Calu3 (cell line): ENCODE measurements at places on chromosomes 4 and X. TPM values are rescaled to one million over a fixed set of nuclear protein-coding genes. Genes with fewer than 3 reads are reported as not detected.

DNA sequence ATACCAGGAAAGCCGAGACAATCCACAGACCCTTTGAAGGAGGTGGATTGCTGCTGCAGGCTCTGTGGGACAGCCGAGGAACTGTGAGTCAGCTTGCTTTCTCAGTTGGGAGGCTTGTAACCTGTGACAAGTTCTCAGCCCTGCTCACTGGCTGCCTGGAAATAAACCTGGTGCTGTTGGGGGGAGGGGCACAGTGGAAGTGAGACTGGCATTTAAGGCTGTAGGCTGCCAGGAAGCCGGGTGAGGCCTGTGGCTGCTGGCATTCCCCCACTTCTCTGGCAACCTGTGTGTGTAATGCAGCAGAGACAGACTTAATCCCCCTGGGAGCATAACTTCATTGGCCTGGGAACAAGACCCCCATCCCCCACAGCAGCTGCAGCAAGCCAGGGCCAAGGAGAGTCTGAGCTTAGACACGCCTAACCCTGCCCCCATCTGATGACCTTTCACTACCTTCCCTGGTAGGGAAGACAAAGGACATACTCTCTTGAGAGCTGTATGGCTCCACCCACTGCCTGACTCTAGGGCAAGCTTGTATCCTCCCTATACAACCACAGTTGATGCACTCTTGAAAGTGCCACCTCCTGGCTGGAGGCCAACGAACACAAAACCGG lies 64.1 kb downstream of the ALPK1 start:
- H3K27ac ChIP-seq = no peak overlapping the region
- no peak for DNase-seq
- no peak overlapping the region for H3K4me3 ChIP-seq
- H3K27me3 ChIP-seq = no peaks in the 10 kb centered on the region
- no peaks in the 10 kb centered on the region for H3K4me1 ChIP-seq

GRCh38 chr4:83216959-83217683 lies 67.5 kb downstream of the COQ2 start:
- DNase-seq = no peak
- no peak overlapping the region for H3K4me3 ChIP-seq
- H3K27ac ChIP-seq = peak overlapping the region; percentile 40
- peaks cover 18% of the 10 kb centered on the region for H3K4me1 ChIP-seq
- H3K27me3 ChIP-seq = no peaks in the 10 kb centered on the region

- no peaks in the 10 kb centered on the region for H3K36me3 ChIP-seq
- no peaks in the 10 kb centered on the region for H3K27me3 ChIP-seq
- DNase-seq = no peak
- no peak overlapping the region for H3K27ac ChIP-seq
Measured at GRCh38 chr4:111213531-111213930, 590.7 kb upstream of the PITX2 start.

DNA sequence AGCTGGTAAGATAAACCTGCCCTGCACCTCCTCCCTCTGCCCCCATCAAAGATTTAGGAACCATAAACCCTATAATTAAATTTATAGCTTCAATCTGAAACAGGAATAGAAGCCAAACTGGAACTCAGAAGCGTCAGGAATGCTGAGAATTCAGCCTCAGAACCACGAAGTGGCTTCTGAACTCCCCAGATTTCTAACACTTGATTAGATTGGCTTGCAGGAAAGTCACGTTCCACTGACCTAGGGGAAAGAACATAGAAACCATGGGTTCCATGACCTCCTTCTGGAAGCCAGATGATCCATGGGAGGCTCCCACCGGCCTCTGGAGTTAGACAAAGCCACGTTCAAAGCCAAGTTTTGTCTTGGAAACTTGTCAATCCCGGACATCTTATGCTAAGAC lies 356.5 kb downstream of the MID1IP1 start:
- peaks cover 30% of the 10 kb centered on the region for H3K27me3 ChIP-seq
- no peak overlapping the region for H3K27ac ChIP-seq
- H3K4me1 ChIP-seq = peaks cover 33% of the 10 kb centered on the region

DNA sequence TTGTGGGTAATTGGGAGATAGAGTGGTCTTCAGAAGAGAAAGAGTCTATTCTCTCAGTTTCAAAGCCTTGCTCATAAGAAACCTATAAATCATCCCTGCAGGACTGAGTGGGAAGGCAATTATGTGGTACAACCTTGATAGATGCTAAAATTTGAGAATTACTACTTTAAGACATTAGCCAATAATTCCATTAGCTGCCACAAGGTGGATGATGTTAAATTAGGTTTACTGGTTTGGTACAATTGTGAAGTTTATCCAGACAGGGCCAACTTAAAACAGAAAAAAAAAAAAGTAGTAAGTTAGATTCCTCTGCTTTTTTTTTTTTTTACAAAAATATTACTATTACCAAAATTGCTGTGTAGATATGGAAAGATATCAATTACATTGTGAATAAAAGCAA lies 73.2 kb upstream of the AMOT start:
- no peak overlapping the region for H3K27ac ChIP-seq
- H3K4me1 ChIP-seq = no peaks in the 10 kb centered on the region
- H3K4me3 ChIP-seq = no peak overlapping the region
- DNase-seq = no peak
- H3K27me3 ChIP-seq = no peaks in the 10 kb centered on the region
- no peaks in the 10 kb centered on the region for H3K36me3 ChIP-seq

GRCh38 chrX:117989512-117989911 lies 127.1 kb downstream of the KLHL13 start:
- no peak overlapping the region for H3K4me3 ChIP-seq
- peaks cover 5% of the 10 kb centered on the region for H3K36me3 ChIP-seq
- no peak overlapping the region for H3K27ac ChIP-seq
- H3K27me3 ChIP-seq = no peaks in the 10 kb centered on the region
- H3K4me1 ChIP-seq = no peaks in the 10 kb centered on the region

- H3K36me3 ChIP-seq = no peaks in the 10 kb centered on the region
- H3K4me1 ChIP-seq = no peaks in the 10 kb centered on the region
- no peak overlapping the region for H3K27ac ChIP-seq
Measured at GRCh38 chr4:130820448-130820847, 1724.5 kb downstream of the C4orf33 start.

GRCh38 chrX:150036181-150036580 lies 97.9 kb upstream of the EOLA2 start:
- peaks cover 6% of the 10 kb centered on the region for H3K36me3 ChIP-seq
- peak overlapping the region; percentile 51 for H3K4me3 ChIP-seq
- H3K27ac ChIP-seq = peak overlapping the region; percentile 81
- H3K4me1 ChIP-seq = peaks cover 40% of the 10 kb centered on the region
- no peaks in the 10 kb centered on the region for H3K27me3 ChIP-seq
- DNase-seq = peak; percentile 59

- no peaks in the 10 kb centered on the region for H3K27me3 ChIP-seq
- no peaks in the 10 kb centered on the region for H3K36me3 ChIP-seq
- DNase-seq = no peak
- H3K4me3 ChIP-seq = no peak overlapping the region
- H3K4me1 ChIP-seq = no peaks in the 10 kb centered on the region
Measured at GRCh38 chr4:106695501-106696262, 327.1 kb upstream of the GIMD1 start.

DNA sequence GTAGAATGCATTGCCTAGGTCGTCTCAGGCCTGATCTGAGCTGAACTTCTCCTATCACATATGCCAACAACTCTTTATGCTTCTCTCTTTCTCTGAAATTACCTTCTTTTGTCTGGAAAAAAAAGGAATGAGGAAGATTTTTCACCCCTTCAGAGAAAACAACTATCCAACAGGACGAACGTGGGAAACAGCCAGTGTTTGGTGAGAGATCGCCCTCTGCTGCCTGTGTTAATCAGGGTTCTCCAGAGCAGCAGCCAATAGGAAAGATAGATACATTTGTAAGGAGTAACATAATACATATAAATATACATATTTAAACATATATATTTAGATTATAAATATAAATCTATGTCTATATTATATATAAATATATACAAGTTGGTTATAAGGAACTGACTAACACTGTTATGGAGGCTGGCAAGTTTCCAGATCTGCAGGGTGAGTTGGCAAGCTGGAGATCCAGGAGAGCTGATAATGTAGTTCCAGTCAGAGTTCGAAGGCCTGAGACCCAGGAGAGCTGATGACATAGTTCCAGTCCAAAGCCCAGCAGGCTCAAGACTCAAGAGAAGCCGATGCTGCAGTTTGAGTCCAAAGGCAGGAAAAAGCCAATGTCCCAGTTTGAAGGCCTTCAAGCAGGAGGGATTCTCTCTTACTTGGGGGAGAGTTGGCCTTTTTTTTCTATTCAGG lies 13.3 kb downstream of the CETN2 start:
- H3K4me3 ChIP-seq = no peak overlapping the region
- peak; percentile 26 for DNase-seq
- H3K27me3 ChIP-seq = peaks cover 41% of the 10 kb centered on the region

DNA sequence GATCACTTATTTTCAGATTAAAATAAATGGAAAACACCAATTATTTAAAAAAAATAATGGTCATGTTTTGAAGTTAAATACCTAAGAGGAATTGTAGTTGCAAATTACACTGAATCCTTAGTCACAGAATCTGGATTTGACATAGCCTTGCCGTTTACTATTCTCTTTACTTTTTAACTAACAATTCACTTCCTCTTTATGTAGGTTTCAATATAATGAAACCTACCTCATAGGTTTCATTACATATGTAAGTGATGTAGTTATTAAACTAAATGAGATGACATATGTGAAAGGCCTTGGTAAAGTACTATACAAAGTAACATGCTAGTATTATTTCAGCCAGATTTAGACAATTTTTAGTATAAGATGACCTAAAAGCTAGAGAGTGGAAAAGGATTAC lies 6.5 kb downstream of the SPP1 start:
- no peak overlapping the region for H3K4me3 ChIP-seq
- no peak overlapping the region for H3K27ac ChIP-seq
- H3K36me3 ChIP-seq = peaks cover 57% of the 10 kb centered on the region

- peak overlapping the region; percentile 59 for H3K4me3 ChIP-seq
- no peak for DNase-seq
- H3K27ac ChIP-seq = peak overlapping the region; percentile 93
- peaks cover 6% of the 10 kb centered on the region for H3K36me3 ChIP-seq
- H3K4me1 ChIP-seq = peaks cover 49% of the 10 kb centered on the region
Measured at GRCh38 chr4:11495818-11496217, 67.1 kb upstream of the HS3ST1 start.

GRCh38 chr4:80471756-80472155 lies 136.2 kb downstream of the CFAP299 start:
- H3K27me3 ChIP-seq = no peaks in the 10 kb centered on the region
- H3K36me3 ChIP-seq = no peaks in the 10 kb centered on the region
- no peak overlapping the region for H3K4me3 ChIP-seq
- H3K4me1 ChIP-seq = no peaks in the 10 kb centered on the region
- no peak overlapping the region for H3K27ac ChIP-seq

- no peaks in the 10 kb centered on the region for H3K27me3 ChIP-seq
- H3K36me3 ChIP-seq = no peaks in the 10 kb centered on the region
- no peak overlapping the region for H3K4me3 ChIP-seq
- no peaks in the 10 kb centered on the region for H3K4me1 ChIP-seq
- DNase-seq = no peak
Measured at GRCh38 chrX:9293051-9293496, 171.8 kb upstream of the TBL1X start.

GRCh38 chr4:143437937-143438336 lies 75.6 kb upstream of the SMARCA5 start:
- no peaks in the 10 kb centered on the region for H3K4me1 ChIP-seq
- no peak for DNase-seq
- H3K27me3 ChIP-seq = no peaks in the 10 kb centered on the region
- no peaks in the 10 kb centered on the region for H3K36me3 ChIP-seq
- H3K27ac ChIP-seq = no peak overlapping the region

GRCh38 chr4:169120624-169121023 lies 110.6 kb upstream of the CBR4 start:
- H3K4me3 ChIP-seq = no peak overlapping the region
- no peak for DNase-seq
- no peak overlapping the region for H3K27ac ChIP-seq
- H3K27me3 ChIP-seq = no peaks in the 10 kb centered on the region
- H3K36me3 ChIP-seq = peaks cover 53% of the 10 kb centered on the region
- H3K4me1 ChIP-seq = peaks cover 58% of the 10 kb centered on the region

GRCh38 chr4:78610546-78611214 lies 59.1 kb downstream of the ANXA3 start:
- no peaks in the 10 kb centered on the region for H3K27me3 ChIP-seq
- H3K27ac ChIP-seq = no peak overlapping the region
- DNase-seq = no peak
- H3K36me3 ChIP-seq = peaks cover 33% of the 10 kb centered on the region
- no peak overlapping the region for H3K4me3 ChIP-seq

CHRDL1 gene
- not detected in 2 replicates for total RNA-seq

CT45A3 gene
- total RNA-seq = not detected in 2 replicates

MAGED4B gene
- total RNA-seq = 8.7 and 13.6 TPM in 2 replicates

STK32B gene
- not detected in 2 replicates for total RNA-seq

MAGEA6 gene
- total RNA-seq = not detected in 2 replicates

FABP2 gene
- total RNA-seq = not detected in 2 replicates
